Naive thymus-derived CD4-positive, alpha-beta T cell (primary cell): ENCODE measurements at places on chromosomes 4 and X. TPM values are rescaled to one million over a fixed set of nuclear protein-coding genes. Genes with fewer than 3 reads are reported as not detected.

GRCh38 chrX:136652822-136653723 is 5.1 kb downstream of the CD40LG start:
- no peak for DNase-seq

GRCh38 chrX:121902463-121902862 is 855.1 kb downstream of the GLUD2 start:
- no peak for DNase-seq

DNA sequence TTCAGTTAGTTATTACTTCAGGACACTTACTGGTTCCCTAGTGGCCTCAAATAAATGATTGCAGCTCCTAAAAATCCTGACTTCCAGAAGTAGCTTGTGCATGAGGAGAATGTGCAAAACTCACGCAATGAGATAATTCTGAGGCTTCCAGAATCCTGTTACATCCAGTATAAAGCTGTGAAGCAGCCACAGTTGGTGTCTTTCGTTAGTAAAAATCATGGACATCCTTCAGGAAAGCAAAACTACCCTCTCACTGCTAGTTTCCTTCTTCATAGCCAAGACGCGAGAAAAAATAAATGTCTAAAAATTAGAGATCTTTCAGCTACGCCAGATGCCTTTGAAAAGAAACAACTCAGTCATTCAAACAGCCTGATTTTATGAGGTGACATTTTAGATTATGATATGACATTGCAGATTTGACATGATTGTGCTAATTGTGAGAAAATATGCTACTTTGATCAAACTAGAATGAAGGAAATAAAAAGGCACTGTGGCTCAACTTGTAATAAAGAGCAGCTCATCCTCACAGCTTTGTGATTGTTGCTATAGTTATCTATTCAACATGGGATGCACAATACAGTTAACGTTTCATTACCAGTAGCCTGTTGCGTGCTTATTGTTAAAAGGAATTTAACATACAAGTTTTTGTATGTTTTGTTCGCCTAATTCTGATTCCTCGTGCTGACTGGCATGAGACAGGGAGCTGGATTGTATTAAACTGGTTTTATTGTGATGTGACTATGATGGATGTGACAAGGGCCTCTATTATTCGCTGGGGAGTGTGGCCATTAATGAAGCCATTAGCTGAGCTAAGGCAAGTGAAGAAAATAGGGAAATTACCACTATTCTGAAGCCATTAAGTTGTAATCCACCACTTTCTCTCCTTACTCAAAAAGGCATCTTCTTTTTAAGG is 40.5 kb downstream of the AFF2 start:
- DNase-seq: no peak

DNA sequence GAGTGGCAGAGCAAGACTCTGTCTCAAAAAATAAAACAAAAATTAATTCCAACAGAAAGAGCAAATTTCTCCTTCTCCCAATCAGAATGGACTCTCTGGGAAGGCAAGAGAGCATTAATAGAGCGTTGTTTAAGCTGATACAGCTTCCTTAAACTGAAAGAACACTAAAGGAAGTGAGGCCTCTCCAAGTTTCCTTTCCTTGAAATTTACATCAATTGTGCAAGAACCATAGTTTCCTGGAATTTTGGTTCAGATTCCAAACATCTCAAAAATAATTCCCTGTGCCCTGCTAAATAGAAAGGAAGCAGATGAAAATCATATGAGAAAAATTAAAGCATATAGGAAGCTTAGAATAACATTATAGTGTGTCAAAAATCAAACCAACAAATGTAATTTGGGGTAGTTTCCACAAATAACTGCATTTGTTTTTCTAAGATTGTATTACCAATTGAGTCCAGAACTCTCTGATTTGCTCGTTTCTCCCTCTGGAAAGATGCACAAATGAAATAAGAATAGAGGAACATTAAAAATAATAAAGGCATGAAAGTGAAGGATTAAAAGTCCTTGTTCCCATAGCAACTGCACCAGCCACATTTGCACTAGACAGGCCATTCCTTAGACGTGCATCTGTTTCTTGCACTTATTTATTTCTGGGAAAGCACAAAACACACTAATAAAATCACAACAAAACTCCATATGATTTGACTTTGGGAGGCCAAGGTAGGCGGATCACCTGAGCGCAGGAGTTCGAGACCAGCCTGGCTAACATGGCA is 3.7 kb upstream of the FAM241A start:
- DNase-seq: no peak

GRCh38 chrX:139222511-139223200 is 307.9 kb upstream of the F9 start:
- no peak for DNase-seq

GRCh38 chr4:89868276-89868675 is 26.4 kb upstream of the MMRN1 start:
- no peak for DNase-seq

- DNase-seq: no peak
Measured at GRCh38 chrX:122512561-122513072, 671.5 kb upstream of the GRIA3 start.

Gene CXorf51B
- total RNA-seq: not detected

DNA sequence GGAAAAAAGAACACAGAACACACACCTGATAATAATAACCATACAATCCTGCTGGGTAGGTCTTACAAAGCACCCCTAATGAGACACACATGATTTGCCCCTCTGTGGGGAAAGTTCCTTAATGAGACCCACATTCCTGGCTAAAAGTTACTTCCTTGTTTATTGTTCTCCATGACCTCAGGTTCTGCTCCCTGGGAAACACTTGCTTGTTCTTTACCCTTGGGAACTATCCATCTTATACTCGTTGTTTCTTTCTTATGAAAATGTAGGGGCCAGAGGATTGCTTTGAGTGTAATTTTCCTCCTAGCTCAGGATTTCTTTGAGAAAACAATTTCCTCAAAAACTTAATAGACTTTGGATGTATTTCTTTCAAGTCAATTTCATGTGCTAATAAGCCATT is 52.1 kb upstream of the PCDH10 start:
- DNase-seq: no peak

GRCh38 chr4:41714364-41715000 is 34.0 kb downstream of the PHOX2B start:
- no peak for DNase-seq

Gene NHS
- total RNA-seq: 2.5 and 3.2 TPM in 2 replicates

Gene ABCE1
- total RNA-seq: 62.2 TPM

DNA sequence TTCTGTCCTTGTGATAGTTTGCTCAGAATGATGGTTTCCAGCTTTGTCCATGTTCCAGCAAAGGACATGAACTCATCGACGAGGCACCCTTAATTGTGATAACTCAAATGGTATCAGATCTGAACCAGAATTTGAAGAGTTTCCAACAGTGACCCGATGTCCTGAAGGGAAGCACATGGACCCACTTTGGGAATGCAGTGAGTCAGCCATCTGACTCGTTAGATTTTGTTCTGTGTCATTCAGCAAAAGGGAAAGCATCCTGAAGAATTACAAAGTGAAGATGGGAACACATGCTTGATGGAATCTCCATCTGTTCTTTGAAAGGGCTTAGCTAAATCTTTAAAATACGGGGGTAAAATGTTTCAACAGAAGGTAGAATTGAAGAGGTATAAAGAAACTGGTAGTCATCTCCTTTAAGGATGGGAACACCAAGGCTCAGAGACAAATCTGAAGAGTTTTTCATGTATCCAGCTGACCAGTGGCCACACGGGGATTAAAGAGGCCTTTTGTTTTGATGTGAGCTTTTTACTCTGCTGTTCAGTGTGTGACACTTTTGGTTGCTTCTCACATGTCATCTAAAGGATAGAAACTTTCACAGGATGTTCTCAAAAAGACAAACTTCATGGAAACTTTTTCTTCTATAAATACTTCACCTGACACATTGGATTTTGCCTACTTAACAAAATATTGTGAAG is 393.8 kb downstream of the INPP4B start:
- DNase-seq: no peak

GRCh38 chr4:93825551-93826216 is 2.9 kb upstream of the ATOH1 start:
- DNase-seq: no peak

Gene ABCG2
- 0.65 and 0.66 TPM in 2 replicates for total RNA-seq

Gene GAGE1
- total RNA-seq: not detected

DNA sequence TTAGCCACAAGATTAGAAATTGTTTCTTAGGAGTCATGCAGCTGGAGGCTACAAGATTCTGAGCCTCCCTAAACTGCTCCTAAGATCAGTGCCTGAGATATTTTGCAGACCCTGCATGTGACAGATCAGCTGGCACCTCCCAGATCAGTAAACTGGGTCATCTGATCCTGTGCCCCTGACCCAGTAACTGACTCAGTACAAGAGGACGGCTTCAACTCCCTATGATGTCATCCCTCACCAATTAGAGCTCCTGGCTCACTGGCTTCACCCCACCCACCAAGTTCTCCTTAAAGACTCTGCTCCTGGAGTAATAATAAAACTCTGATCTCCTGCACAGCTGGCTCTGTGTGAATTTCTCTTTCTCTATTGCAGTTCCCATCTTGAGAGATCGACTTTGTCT is 45.4 kb upstream of the PNPLA4 start:
- no peak for DNase-seq

Gene RCHY1
- 30.8 TPM for total RNA-seq

DNA sequence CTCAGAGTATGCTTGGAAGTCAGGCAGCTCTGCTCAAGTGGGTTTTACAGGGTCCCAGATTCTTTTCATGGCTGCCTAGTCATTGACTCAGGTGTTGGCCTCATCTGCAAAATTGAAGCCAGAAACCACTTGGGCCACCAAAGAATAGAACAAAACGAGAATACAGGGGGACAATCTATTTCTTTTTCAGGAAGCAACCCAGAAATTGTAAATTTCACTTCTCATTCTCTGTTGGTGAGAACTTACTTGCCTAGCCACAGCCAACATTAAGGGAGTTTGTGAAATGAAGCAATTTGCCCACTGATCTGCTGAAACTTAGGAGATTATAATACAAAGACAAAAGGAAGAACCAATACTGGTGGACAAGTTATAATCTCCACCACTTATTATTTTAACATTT is 8.6 kb upstream of the TKTL2 start:
- no peak for DNase-seq

Gene ADH1C
- not detected for total RNA-seq

DNA sequence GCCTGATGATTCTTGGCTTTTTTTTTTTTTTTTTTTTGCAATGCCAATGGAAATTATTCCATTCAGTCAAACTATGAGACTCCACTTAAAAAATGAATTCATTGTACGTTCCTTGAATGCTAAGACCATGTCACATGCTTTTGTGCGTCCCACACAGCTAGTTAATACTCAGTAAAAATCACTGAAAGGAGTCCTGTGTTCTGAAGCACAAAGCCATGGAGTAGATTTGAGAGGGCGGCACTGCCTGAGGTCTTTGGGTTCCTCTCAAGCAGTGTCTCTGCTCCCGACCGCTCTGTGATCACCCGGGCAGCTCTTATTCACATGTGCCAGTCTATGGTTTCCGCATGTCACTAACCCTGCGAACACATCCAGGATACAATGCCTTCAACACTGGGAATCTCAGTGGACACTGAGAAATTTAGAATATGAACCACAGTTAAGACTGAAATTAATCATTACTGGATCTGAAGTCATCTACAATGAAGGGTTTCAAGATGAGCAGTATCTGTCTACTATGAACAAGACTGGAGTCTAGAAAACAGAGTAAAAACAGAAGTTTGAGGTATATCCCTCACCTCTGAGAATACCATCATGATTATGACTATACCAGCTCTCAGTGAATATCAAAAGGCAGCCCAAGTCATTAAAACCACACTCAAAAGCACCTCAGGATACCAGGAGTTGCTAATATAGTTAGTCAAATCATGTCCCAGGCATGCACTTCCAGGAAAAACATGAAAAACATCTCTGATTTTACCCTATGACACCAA is 193.0 kb downstream of the MGST2 start:
- DNase-seq: no peak

Gene GLRA2
- not detected in 2 replicates for total RNA-seq

GRCh38 chrX:107712231-107713202 is 63.1 kb downstream of the TSC22D3 start:
- DNase-seq: peak; percentile 60
